ENCODE measurements at places on chromosomes 4 and X.

GRCh38 chr4:136390824-136391223 lies 1141.5 kb downstream of the PCDH18 start:
- DNase-seq, result no peak

GRCh38 chrX:72101597-72102037 lies 30.1 kb downstream of the RTL5 start:
- no peak for DNase-seq

- DNase-seq, result no peak
Observed at GRCh38 chr4:146098397-146098796, 77.1 kb upstream of the LSM6 start.

DNA sequence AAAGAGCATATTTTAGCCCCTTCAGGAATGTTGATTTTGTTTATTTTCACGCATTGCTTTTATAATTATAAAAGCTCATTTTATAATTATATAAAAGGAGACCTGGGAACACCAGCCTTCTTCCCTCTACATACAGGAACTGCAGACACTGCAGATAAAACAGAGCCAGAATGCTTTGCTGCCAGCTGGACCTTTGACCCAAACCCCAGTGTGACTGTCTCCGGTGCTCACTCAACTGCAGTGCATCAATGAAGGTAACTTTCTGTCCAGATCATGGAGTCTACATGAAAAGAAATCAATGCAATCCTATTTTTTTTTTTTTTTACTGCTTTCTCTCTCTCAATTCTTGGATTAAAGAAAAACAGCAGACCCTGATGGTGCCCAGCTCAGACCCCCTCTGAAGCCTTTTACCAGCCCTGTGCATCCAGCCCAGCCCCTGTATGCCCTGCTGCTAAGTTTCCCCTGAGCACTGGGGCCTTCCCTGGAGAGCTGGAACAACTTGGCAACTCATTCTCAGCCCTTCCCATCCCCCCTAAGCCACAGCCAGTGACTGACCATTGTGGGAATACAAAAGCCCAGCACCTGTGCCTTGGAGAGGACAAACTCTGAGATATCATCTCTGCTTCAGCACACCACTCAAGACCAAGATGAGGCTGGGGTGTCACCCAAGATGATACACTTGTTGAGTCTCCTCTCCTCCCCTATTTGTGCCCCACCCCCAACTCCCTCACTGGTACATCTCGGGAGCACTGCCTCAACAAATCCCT lies 182.1 kb downstream of the EVC2 start:
- no peak for DNase-seq

DNA sequence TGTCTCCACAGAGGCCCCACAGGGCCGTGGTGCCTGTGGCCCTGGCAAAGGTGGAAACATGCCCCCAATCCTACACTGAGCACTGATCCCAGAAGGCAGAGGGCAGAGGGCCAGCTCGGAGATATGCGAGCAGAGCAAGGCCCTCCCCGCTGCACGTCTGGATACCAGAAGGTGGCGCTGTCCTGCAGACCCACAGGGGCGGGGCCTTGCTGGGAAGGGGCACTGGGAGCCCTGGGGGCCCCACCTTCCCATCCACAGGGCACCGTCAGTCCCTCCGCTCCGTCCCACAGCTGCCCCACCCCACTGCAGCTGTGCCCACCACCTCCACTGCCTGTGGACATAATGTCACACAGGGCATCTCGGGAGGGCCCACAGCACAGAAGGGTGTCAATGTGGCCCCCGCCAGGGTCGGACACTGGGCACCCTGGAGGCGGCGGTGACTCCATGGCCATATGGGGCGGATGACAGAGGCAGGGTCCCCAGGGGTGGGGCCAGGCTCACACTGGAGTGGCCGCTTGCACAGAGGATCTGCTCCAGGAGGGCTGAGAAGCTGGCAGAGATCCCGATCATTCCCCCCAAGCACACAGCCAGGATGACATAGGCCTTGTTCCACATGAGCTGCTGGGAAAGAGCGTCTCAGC lies 4.8 kb downstream of the SLC49A3 start:
- peak; percentile 53 for DNase-seq

DNA sequence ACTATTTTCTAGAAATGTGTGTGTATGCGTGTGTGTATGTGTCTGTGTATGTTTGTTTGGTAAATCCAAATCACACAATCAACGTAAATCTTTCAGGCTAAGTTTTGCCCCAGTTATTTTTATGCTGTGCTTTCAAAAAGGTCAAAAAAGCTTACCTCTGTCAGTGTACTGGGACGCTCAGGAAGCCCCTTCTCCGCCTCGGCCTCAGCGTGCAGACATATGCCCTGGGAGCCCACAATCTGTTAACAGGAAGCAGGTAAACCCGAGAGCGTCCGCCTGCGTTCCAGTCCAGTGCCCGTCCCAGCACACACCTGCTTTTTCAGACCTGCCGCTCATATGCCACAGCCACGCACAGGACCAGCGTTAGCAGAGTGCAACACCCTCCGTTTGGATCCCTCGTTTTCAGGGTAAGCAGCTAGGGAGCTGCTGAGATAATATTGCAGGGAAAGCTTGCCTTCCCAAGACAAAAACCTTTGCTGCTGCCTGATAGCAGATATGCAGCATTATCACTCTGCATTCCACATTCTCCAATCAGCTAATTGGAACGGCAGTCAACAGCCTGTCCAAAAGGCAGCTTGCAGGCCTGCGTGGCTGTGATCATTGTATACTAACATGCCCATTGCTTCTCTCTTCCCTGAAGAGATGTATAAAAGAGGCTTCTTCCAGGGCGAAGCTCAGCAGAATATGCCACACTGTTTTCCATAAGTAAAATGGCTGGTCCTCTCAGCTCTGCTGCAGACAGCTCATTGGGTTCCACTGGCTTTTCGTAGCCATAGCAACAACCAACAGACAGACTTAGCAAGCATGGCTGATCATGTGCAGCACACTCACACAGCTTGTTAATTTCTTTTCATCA lies at the start of gene SORBS2:
SORBS2 (minus strand) TSS at position 686 of the 856 bp plus-strand sequence. CDS start 121,623 bp downstream, outside the sequence.
- DNase-seq, result no peak

DNA sequence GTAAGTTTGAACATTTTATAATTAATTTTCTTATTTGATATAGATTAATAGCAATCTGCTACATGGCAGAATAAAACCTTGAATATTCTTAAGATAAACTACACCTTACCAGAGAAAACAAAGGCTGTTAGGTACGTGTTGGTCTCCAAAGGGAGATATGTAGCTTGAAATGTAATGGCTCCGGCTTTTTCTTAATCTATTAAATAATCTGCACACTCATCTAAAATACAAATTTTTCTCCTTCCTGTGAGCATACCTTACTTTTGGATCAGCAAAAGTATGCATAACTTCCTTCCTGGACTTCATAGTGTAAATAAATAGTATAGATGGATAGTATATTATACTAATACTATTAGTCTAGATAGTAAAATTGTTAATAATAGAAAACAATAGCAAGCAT lies 141.3 kb downstream of the JADE1 start:
- no peak for DNase-seq

DNA sequence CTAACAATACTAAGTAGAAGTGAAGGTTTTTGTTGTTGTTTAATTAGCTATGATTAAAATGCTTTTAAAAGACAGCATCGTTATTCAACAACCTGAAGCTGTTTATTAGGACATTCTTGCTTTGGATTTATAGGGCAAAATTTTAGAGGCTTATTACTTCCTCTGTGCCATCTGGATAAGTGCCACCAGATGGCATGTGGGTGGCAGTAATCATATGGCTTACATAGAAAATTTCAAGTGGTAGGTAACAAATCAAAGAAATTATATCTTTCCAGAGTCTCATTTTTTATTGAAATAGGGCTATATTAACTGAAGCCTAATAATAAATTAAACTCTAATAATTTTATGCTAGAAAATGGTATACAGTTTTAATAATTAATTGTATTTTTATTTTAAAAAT lies 83.3 kb upstream of the HTR2C start:
- no peak for DNase-seq

DNA sequence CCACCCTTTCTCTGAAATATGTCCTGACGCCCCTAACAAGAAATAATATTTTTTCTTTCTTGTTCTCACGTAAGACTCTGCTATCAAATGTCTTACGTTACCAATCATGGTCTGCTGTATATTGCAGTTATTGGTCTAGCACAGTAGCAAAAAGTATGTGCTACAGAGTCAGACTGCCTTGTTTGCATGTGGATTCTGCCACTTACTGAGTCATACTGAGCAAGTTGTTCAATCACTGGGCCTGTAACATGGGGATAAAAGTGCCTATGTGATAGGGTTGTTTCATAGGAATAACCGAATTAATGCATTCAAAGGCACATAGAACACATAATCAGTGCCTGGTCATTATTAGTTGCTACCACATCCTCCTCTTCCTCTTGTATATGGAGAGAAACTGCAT lies 14.1 kb downstream of the RPGR start:
- no peak for DNase-seq

DNA sequence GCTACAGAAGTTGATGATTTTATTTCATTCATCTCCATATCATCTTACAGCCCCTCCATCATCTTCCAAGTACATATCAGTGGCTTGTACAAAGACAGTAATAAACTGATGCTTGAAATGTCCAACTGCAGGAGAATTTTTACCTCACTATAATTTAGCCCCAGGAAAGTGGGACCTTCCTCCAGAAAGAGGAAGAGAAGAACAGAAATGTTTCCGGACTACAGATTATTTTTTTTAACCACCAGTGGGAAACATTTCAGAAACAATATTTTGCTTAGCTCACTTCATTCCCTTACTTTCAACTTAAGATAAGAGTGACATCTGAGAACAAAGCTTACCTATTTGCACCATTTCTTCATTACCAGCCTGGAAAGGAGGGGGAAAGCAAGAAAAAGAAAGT lies 2.0 kb downstream of the ADAMTS3 start:
- peak; percentile 3 for DNase-seq

DNA sequence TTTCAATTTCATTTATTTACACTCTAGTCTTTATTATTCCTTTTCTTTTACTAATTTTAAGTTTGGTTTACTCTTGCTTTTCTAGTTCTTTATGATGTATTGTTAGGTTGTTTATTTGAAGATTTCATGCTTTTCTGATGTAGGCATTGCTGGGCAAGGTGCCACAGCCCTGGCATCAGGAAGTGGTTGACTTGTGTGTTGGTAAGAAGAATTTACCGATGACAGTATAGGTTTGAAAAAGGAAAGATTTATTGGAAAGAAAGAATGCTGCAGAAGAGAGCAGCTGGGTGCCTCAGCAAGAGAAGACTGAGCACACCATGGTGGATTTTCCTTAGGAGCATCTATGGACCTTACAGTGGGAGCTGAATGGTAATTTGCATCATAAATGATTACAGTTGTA lies 153.2 kb downstream of the KLF8 start:
- DNase-seq, result no peak

- DNase-seq, result no peak
Observed at GRCh38 chr4:121376097-121376496, 4.7 kb downstream of the QRFPR start.

GRCh38 chr4:81255524-81255923 lies 40.5 kb upstream of the PRKG2 start:
- DNase-seq, result no peak

GRCh38 chr4:146273204-146273901 lies 59.0 kb downstream of the REELD1 start:
- DNase-seq, result no peak

DNA sequence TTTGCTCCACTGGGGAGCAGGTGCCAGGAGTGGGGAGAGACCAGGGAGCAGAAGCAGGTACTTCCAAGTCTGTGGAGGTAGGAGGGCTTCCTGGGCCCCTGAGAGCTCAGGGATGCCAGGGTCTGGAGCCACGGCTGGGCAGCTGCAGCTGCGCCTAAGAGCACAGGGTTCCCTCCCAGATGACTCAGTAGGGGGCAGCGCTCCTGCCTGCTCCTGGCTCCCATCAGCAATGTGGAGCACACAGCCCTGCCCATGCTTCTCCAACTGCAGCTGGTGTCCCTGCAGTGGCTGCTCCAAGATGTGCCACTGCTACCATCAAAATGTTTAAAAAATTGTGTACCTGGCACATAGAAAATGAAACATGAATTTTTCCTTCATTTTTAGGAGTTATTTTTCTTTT lies 1028.2 kb downstream of the PCDH7 start:
- no peak for DNase-seq

DNA sequence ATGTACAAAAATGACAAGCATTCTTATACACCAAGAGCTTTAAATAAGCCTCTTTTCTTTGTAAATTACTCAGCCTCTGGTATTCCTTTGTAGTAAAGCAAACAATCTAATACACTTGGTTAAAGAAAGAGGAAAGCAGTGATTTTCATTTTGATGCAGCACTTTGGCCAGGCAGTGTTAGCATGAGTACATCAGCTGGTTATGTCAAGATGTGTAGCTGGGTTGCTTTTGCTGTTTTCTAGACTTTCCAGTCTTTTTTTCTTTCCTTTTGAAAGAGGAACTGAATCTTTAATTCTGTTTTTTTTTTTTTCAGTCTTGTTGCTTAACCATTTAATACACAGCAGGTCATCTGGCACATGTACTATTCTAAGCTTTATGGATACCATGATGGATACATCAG lies 167.1 kb upstream of the AADAT start:
- no peak for DNase-seq

GRCh38 chr4:31548823-31549222 lies 828.7 kb downstream of the PCDH7 start:
- DNase-seq, result no peak

DNA sequence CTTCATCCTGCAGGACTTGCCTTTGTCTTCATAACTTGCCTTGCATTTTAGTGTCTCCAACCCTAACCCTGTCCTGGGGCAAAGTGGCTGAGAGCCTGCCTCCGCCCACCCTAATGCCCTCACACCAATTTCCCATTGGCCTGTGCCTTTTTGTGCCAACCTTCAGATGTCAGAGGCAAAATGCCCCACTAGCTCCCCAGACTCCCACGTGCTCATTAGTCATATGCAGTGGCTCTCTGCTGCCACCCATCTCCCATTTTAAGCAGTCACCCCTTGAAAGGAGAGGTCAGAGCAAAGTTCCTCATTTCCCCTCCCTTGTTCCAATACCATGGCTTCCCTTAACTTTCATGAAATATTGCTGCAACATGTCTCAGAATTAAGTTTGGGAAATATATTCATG lies 74.8 kb upstream of the PASD1 start:
- no peak for DNase-seq

GRCh38 chrX:43314525-43314924 lies 341.6 kb upstream of the MAOA start:
- no peak for DNase-seq

DNA sequence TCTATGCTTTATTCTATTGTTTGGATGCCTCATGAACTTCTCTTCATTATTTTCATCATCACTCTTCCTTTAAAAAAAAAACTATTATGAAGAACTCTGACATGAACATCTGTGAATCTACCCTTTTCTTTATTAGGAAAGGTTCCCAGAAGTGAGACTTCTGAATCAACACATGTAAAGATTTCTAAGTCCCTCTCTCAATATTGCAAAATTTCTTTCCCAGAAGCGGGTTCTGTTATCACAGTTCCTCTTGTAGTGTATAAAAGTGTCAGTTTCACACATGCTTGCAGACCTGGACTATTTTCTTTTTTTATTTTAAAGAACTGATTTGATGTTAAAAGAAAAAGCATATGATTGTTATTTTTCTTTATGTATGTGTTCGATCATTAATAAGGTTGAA lies 330.8 kb upstream of the KLF3 start:
- DNase-seq, result no peak

GRCh38 chrX:18003876-18004275 lies 142.8 kb upstream of the RAI2 start:
- no peak for DNase-seq

All from endothelial cell of umbilical vein (primary cell).